ENCODE measurements at places on chromosomes 5 and 9.

DNA sequence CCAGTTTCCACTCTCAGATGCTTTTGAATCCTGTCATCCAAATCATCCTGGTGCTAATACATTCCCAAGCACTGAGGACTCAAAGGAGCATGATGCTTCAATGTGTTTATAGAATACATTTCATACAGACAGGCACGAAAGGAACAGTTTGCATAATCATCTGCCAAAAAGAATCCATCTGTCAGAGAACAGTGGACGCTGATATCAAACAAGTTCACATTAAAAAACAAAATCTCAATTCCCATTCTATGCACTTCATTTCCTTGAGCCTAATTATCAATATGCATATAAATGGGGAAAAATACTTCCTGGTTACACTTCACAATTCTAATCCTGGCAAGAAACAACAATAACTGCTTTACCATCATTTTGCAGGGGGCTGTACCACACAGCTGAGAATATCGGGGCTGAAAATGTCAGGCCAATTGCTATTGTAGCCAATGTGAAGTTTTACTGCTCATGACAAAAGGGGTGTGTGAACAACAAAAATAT is 125.5 kb upstream of the FAM174A start:
- peak; percentile 24 for DNase-seq

DNA sequence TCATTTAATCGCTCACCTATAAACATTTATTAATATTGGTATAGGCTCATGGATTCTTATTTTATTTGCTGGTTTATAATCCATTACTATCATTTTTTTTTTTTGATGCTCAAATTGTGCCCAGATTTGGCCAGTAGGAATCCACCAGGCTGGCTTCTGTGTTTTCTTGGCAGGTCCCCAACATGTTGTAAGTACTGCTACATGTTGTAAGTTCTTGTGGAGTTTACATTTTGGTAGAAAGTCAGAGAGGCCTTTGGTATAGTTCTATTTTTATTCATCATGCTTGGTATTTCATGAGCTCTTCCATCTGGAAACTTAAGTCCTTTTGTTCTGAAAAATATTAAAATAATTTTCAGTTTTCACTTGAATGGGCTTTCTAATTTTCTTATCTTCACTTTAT is 47.1 kb downstream of the MAT2B start:
- no peak for DNase-seq

DNA sequence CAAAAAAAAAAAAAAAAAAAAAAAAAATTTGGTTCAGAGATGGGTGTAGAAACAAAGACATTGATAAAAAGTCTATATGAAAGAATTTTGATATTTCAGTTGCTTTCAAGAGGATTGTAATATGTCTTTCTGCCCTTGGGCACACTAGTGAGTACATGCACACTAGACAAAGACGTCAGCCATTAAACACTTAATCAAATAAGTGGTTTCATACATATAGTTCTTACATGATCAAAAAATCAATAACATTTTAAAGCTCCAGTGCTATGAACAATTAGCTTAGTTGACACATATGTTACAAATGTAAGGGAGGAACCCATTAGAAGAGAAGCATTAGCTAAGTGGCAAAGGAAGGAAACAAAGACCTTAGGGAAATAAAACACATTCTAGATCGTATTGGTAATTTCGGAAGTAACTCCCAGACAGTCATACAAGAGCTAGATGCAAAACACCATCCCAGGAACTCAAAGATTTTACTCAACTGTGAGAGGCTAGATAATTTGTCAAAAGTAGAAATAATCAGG is 84.5 kb upstream of the MAN2A1 start:
- no peak for DNase-seq

GRCh38 chr9:16043756-16044578 is 491.1 kb downstream of the CCDC171 start:
- no peak for DNase-seq

DNA sequence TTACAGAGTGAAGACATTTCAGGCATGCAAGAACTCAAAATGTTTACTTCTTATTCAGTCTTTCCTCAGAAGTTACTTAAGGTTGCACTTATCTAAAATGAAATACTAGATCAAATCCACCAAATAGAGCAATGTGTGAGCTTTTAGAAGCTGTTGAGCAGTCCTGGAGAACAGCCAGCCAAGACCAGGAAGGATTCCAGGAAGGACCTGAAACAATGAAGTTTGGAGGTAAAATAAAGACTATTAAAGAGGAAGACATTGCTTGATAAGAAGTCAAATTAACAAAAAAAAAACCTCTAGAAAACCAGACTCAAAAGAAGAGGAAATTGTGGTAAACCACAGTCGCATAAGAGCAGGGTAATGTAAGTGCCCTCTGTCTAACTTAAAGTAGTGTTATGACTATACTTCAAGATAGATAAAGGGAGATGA is 156.2 kb upstream of the S1PR3 start:
- DNase-seq = peak; percentile 70

- no peak for DNase-seq
Observed at GRCh38 chr9:134970719-134971118, 53.0 kb upstream of the FCN1 start.

- no peak for DNase-seq
Observed at GRCh38 chr9:134949681-134950385, 32.1 kb upstream of the FCN1 start.
